Muscle of back (tissue), 13 donors: ENCODE measurements at places on chromosomes 3 and 15.

DNA sequence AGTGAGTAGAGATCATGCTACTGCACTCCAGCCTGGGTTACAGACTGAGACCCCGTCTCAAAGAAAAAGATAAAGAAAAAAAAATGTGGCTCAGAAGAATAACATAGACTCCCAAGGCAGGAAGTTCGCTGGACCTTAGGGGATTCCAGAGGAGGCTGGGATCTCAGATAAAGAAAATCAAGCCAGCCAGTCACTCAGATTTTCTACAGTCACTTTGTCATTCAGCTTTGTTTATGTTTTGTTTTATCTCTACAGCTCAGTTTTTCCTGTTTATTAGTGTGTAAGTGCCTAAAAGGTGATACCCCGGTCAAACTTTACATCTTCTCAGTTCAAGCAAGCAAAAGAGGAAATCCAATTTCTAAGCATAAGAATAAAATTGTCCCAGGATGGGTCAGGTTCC is 6.3 kb downstream of the TMEM202 start:
- no peak for DNase-seq

DNA sequence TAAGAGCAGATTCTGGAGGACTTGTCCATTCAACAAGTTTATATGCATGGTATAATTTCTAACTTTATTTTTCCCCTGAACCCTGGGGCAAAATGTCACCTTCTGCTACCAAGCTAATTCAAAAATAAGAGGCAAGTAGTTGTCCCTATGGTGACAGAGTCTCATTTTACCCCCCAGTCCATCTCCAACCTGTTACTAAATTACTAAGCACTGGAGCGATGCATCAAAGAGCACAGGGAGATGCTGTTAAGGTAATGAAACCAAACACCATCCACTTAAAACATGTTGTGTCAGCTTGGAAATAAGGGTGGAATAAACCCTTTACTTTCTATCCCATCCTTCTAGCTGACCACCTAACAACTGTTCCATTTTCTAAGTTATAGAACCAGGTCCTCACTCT is 417.4 kb upstream of the ATP11B start:
- no peak for DNase-seq

DNA sequence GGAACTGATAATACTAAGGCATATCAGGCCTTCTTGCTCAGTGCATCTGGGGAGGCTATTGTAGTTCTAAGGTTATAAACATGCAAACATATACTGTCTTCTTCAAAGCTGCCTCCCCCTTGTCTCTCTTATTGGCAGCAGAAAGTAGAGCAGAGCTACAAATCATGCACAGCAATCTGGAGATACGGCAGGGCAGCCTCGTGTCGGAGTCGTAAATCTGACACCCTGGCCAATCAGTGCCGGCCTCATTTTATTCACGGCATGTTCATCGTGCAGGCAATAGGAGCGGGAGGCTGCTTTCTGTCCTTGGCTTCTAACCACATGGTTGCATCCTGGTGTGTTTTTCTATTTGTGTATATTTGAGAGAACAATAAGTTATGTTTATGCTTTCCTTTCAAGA is 300.2 kb upstream of the CNTN6 start:
- no peak for DNase-seq

- no peak for DNase-seq
Observed at GRCh38 chr15:81229586-81229985, 32.9 kb downstream of the IL16 start.

DNA sequence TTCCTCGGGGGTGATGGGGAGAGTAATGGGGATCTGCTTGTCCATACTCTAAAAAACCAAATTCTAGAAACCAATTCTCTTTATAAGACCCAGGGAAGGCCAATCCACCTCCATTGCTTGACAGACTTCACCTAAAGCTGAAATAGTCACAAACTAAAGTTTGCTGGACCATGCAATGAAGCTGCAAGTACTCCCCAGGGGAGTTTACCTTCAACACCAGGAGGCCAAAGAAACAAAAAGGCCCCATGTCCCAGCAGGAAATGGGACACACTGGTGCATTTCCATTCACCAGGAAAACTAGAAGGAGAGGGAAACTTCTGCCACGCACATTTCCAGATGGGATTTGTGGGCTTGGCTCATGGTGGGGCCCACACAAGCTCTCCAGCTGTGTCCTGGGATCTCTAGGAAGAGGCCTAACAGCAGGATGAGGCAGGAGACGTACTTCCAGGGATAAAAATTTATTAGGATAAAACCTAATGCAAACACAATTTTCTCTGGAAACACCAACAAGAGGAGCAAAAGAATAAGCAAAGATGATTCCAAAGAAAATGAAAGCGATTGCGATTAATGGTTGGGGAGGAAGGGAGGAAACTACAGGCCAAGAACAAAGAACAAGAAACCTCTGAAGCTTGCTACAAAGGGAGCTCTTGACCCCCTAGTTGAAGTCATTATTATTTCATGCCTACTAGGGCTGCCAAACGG is 238.0 kb upstream of the LRTM1 start:
- DNase-seq, result no peak

DNA sequence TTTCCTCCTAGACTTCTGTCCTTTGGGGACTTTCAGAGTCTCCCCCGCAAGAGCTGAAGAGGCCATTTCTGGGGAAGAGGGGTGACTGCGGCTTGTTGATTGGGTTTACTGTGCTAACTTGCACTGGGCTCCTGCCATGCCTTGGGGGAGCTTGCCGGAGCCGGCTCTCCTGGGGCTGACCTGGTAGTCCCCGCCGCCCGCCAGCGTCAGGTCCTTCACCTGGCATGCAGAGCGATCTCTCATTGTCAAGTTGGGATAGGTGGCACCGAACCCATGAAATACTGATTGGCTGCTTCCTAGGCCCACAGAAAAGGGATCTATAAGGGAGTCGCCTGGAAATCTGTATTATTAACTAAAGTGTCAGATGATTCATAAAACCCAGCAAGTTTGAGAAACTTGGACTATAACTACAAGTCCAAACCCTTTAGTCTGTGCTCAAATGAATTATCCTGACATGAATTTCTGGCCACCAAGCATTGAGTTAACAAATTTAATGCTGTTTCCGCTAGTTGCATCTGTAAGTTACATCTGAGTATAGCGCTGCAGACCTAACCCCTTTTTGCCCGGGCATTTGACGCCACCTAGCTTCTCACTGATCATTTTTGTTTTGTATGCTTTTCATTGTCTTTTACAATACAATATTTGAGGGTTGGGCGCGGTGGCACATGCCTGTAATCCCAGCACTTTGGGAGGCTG is 607 bp upstream of the IMP3 start:
- peak; percentile 76 for DNase-seq

- DNase-seq, result no peak
Observed at GRCh38 chr3:171932153-171932611, 89.0 kb downstream of the TMEM212 start.

- DNase-seq, result no peak
Observed at GRCh38 chr3:152381881-152382295, 113.2 kb downstream of the MBNL1 start.

GRCh38 chr3:78888635-78889034 is 879.2 kb downstream of the ROBO1 start:
- no peak for DNase-seq

GRCh38 chr3:21934591-21934990 is 183.6 kb upstream of the ZNF385D start:
- no peak for DNase-seq

DNA sequence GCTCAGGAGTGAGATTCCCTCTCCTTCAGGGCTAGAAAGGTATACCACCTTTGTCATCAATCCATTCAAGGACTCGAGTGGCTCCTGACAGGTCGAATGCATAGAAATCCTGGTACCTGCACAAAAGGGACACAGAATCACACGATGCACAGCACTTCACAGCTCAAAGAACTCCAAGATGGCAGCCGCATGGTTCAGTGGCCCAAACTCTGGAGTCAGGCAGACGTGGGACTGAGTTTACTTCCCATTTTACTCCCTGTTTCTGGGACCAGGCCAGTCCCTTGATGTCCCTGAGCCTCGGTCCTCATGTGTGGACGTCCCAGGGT is 536 bp downstream of the WDR73 start:
- DNase-seq, result no peak

DNA sequence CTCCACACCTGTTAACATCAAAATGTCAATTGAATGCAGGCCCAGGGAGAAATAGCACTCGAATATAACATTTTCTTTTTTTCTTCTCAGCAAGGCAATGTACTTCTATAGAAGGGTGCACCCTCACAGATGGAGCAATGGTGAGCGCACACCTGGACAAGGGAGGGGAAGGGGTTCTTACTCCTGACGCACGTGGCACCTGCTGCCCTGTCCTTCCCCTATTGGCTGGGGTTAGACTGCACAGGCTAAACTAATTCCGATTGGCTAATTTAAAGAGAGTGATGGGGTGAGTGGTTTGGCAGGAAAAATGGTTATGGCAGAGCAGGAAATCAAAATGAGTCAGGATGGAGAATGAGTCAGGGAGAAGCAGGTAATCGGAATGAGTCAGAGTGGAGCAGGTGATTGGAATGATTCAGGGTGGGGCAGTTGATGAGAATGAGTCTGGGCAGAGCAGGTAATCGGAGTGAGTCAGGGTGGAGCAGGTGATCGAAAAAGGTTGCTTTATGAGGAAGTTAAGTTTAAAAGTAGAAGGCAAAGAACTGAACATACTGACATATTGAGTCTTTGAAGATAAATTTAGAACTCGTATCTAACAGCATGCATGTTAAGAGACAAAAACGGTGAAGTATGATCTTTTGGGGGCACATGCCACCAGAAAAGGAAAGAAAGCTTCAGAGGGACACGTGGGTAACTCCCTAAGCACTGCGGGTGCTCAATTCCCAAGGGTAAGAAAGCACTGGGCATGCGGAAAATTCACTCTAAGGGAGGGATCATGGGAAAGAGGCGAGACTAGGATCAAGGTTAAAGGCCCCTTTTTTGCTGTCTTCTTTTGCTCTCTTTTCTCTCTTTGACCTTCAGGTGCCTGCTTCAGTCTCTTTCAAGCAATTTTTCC is 72.9 kb upstream of the GALNT15 start:
- no peak for DNase-seq

GRCh38 chr15:34126522-34126921 is 24.6 kb downstream of the PGBD4 start:
- no peak for DNase-seq

DNA sequence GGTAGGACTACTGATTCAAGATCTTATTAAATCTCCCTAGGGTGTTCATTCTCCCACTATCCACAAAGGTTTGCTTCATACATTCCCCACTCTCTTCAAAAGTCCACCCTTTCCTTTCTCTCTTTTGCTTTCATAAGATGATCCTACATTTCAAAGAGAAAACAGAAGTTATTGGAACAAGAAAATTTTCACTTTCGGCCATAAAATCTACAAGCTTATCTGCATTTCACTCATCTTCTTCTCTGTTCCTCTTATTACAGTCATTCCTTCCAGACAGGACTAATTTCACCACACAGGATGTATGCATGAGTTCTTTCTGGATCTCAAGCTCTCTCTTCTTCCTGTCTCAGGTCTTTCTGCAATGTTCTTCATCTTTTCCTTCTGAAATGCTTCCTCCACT is 238.7 kb downstream of the ISL2 start:
- no peak for DNase-seq

- DNase-seq, result peak; percentile 86
Observed at GRCh38 chr3:172201870-172202236, 162.5 kb downstream of the FNDC3B start.

DNA sequence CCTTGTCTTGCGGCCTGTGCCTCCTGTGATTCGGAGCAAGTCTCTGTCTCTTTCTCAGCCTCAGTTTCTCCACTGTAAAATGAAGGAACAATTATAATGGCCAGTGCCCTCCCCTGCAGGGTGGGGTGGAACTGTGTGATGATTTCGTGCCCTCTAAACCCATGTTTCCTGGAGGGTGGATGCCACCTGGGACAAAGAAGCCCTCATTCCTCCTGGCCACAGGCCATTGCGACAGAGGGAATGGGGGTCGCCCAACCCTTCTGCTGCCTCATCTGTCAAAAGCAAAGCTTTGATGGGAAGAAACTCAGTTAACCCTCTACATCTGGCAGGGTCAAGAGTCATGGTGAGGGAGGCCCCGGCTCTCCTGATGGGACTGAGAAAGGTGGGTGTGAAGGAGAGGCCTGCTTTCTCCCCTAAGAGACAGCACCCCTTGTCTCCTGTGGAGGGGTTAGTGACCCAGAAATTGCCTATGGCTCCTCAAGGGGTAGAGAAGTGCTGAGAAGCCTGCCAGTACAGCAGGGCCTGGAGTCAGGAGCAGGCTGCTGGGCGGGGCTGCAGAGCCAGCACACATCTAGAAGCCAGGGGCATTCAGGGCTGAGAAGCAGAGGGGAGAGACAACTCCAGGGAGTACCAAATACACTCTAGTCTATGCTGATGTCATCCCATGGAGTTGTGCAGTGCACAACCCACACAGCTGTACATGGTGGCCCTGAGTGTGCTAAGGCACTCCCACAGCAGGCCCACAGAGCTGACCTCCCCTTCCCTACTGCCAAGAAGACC is 61.0 kb downstream of the PLXNA1 start:
- DNase-seq, result no peak

GRCh38 chr3:178618896-178619295 is 82.7 kb downstream of the KCNMB2 start:
- DNase-seq, result no peak

- no peak for DNase-seq
Observed at GRCh38 chr3:159371961-159372360, 570.1 kb downstream of the MFSD1 start.

- DNase-seq, result no peak
Observed at GRCh38 chr3:111613294-111613693, 18.1 kb upstream of the ZBED2 start.

GRCh38 chr15:44317423-44318058 is 29.0 kb downstream of the GOLM2 start:
- no peak for DNase-seq

- no peak for DNase-seq
Observed at GRCh38 chr3:119601154-119601553, 3.5 kb downstream of the PLA1A start.

DNA sequence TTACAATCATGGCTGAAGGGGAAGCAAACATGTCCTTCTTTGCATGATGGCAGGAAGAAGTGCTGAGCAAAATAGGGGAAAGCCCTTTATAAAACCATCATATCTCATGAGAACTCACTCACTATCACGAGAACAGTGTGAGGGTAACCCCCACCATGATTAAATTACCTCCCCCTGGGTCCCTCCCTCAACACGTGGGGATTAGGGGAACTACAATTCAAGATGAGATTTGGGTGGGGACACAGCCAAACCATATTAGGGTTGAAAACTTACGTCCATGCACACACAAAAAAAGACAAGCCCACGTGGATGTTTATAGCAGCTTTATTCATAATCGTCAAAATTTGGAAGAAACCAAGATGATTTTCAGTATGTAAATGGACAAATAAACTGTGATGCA is 72.3 kb downstream of the RPL22L1 start:
- no peak for DNase-seq

DNA sequence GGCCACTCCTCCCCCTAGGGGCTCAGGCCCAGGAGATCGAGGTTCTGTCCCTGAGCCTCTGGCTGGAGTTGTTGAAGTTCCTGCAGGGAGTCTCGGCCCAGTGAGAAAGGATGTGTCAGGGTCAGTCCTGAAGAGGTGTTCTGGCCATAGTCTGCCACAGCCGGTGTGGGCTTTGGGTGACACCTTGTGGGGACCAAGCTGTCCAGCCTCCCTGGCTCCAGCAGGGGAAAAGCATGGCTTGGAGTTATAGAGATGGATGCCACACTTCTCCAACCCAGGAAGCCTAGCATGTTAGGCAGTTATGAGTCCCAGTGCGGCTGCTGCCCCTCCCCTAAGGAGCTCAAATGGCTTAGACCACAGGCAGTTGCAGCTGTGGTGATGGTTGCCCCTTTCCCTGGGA is 945.6 kb upstream of the GBE1 start:
- no peak for DNase-seq
